Activated CD8-positive, alpha-beta T cell treated with anti-CD3 and anti-CD28 coated beads, Interleukin-2, amount 10 ng/mL, durations not matched to agents 7 days and 5 days (primary cell): ENCODE measurements at places on chromosomes 6 and 20.

- DNase-seq, result no peak
- no peak overlapping the region for H3K27ac ChIP-seq
- H3K4me1 ChIP-seq, result no peaks in the 10 kb centered on the region
- peaks cover 10% of the 10 kb centered on the region for H3K27me3 ChIP-seq
- no peaks in the 10 kb centered on the region for H3K36me3 ChIP-seq
Measured at GRCh38 chr6:159461998-159462397, 231.0 kb downstream of the SOD2 start.

GRCh38 chr6:83928286-83928685 is 68.8 kb downstream of the CYB5R4 start:
- no peak overlapping the region for H3K27ac ChIP-seq
- H3K4me1 ChIP-seq, result no peaks in the 10 kb centered on the region
- H3K36me3 ChIP-seq, result peaks cover 19% of the 10 kb centered on the region
- no peak overlapping the region for H3K4me3 ChIP-seq

DNA sequence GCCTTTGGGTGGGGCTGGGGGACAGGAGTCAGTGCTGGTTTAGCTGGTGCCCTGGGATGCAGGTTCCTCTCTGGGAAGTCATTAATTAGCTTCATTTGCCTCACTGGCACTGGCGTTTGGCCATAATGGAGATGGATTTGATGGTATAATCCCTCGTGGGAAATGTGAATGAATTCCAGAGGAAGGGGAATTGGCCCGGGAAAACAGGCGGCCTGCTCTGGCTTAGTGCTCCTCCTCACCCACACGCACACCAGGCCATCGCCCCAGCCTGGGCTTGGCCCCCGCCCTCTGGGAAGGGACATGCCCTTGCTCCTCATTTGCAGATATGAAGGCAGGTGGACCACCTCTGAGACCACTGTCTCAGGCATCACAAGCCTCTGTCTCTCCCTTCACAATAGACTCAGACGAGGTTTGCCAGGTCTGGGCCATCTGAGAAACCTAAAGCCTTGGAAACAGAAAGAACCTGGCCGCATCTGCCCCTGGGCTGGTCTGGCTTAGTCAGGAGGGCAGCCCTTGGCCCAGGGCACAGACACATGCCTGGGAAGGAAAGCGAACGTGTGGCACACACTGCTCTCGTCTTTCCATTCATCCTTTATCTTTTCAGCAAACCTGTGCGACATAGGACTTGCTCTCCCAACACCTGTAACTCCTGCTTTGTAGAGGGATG is 199.2 kb upstream of the CDH4 start:
- H3K4me1 ChIP-seq, result no peaks in the 10 kb centered on the region
- H3K27ac ChIP-seq, result no peak overlapping the region
- DNase-seq, result no peak
- no peak overlapping the region for H3K4me3 ChIP-seq
- no peaks in the 10 kb centered on the region for H3K27me3 ChIP-seq
- no peaks in the 10 kb centered on the region for H3K36me3 ChIP-seq

DNA sequence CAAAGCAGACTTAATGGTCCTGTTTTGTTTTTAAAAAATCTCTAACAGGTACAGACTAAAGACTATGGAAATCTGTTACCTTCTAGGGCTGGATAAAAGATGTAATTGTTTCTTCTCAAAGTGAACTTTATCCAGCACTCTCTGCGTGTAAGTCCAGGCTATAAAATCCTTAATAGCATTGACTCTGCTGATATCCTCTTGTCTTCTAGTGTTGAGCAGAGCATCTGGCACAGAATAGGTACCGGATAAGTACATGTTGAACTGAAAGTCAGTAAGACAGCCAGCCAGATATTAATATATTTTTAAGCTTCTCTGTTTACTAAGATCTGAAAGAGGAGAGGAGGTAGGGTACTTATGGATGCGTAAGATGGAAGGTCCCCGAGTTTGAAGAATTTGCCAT is 262.3 kb downstream of the TBC1D7 start:
- no peaks in the 10 kb centered on the region for H3K36me3 ChIP-seq
- H3K27ac ChIP-seq, result no peak overlapping the region
- no peak for DNase-seq
- H3K27me3 ChIP-seq, result peaks cover 9% of the 10 kb centered on the region

DNA sequence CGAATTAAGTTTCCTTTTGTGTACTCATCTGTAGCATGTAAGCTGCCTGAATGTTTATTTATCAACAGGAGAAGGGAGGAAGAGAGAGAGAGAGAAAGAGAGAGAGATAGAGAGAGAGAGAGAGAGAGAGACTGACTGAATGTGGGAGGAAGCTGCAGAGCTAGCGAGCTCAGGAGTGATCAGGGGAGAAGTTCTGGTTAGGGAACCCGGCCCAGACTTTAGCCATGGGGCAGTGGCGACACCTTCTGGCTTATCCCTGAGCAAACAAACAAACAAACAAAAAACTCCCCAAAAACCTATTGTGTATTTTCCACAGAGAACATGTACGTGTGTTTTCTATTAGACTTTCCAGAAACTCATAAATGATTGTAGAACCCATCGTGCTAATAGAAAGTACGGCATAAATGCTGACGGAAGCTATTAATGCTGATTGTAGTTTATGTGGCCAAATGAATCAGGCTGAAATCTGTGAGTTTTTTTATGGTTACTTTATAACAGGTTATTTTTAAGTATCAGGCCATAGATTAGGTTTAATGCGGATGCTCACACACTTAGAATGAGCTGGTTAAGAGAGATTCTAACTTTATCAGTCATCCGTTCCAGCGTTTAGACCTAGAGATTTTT is 92.8 kb downstream of the CLIC5 start:
- H3K4me3 ChIP-seq, result no peak overlapping the region
- DNase-seq, result peak; percentile 73
- no peak overlapping the region for H3K27ac ChIP-seq
- H3K36me3 ChIP-seq, result no peaks in the 10 kb centered on the region
- H3K4me1 ChIP-seq, result peaks cover 20% of the 10 kb centered on the region

DNA sequence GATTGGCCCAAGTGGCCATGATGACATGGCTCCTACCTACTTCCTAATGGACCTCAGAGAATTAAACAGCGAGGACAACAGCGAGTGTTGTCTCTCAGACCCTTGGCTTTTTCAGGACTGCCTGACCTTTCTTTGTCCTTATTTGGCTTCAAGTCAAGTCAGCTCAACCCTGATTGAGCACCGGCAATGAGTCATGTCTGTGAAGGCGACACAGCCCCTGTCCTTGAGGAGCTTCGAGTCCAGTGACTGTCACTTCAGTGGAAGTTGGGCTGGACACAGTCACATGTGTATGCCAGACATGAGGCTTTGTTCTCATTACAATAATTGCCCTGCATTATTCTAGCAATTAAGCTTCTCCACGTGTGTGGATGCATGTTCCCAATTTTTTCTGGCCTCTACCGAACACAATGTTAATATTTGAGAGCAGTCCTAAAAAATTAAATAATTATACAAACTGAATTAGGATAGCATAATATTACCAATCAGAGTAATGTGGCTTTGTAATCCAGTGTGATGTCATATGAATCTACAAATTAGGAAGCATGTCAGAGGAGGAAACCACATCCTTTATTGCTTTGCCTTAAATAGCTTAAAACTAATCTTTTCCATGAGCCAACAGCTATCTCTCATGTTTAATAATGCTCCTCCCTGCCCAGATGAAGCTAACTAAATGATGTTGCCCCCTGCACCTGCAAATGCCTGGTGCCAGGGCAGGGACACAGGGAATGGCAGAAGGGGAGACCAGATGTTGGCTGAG is 178.6 kb downstream of the CDH26 start:
- H3K27me3 ChIP-seq, result no peaks in the 10 kb centered on the region
- H3K27ac ChIP-seq, result no peak overlapping the region
- no peak overlapping the region for H3K4me3 ChIP-seq
- DNase-seq, result no peak
- peaks cover 23% of the 10 kb centered on the region for H3K4me1 ChIP-seq

DNA sequence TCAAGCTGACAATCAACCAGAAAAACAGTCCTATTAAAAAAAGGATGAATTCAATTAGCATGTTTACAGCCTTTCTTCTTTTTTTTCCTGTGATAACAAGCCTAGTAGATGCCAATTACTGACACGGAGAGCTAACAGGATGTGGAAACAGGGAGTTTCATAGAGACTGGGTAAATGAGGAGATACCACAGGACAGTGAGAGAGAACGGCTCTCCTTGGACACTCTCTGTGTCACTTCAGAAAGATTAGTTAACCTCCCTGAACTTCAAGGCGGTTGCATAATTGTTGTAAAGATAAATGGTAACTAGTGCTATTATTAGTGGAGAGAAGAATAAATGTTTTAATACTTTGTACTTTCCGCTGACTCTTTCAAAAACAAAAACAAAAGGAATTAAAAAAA is 14.8 kb downstream of the SLC17A5 start:
- no peak overlapping the region for H3K4me3 ChIP-seq
- DNase-seq, result no peak
- no peaks in the 10 kb centered on the region for H3K4me1 ChIP-seq

GRCh38 chr6:9412951-9413559 is 977.7 kb upstream of the SLC35B3 start:
- DNase-seq, result peak; percentile 33
- H3K4me3 ChIP-seq, result no peak overlapping the region
- H3K27ac ChIP-seq, result no peak overlapping the region

- no peaks in the 10 kb centered on the region for H3K27me3 ChIP-seq
- H3K4me1 ChIP-seq, result peaks cover 8% of the 10 kb centered on the region
- peaks cover 20% of the 10 kb centered on the region for H3K36me3 ChIP-seq
- no peak for DNase-seq
- no peak overlapping the region for H3K4me3 ChIP-seq
- H3K27ac ChIP-seq, result no peak overlapping the region
Measured at GRCh38 chr6:137933696-137934095, 66.6 kb downstream of the TNFAIP3 start.

GRCh38 chr20:20780127-20780824 is 67.8 kb upstream of the RALGAPA2 start:
- no peak for DNase-seq
- no peaks in the 10 kb centered on the region for H3K4me1 ChIP-seq

DNA sequence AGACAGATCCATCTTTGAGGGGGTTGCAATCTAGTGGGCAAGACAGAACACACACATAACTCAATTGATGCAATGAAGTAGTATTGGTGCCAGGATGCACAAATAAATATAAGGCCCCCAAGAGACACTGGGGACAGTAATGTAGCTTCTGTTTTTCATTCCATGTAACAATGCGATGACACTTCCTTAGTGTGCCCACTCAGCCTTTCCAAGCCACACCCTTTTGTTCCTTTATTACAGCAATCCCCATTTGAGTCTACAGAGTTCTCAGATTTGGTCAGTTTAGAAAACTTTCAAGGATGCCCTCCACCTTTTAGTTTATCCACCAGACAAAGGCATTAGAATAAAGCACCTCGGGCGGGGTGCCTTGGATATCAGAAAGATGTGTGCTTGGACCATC is 15.5 kb downstream of the TGM3 start:
- H3K4me3 ChIP-seq, result no peak overlapping the region
- no peak for DNase-seq
- H3K4me1 ChIP-seq, result no peaks in the 10 kb centered on the region
- H3K36me3 ChIP-seq, result no peaks in the 10 kb centered on the region
- no peaks in the 10 kb centered on the region for H3K27me3 ChIP-seq

DNA sequence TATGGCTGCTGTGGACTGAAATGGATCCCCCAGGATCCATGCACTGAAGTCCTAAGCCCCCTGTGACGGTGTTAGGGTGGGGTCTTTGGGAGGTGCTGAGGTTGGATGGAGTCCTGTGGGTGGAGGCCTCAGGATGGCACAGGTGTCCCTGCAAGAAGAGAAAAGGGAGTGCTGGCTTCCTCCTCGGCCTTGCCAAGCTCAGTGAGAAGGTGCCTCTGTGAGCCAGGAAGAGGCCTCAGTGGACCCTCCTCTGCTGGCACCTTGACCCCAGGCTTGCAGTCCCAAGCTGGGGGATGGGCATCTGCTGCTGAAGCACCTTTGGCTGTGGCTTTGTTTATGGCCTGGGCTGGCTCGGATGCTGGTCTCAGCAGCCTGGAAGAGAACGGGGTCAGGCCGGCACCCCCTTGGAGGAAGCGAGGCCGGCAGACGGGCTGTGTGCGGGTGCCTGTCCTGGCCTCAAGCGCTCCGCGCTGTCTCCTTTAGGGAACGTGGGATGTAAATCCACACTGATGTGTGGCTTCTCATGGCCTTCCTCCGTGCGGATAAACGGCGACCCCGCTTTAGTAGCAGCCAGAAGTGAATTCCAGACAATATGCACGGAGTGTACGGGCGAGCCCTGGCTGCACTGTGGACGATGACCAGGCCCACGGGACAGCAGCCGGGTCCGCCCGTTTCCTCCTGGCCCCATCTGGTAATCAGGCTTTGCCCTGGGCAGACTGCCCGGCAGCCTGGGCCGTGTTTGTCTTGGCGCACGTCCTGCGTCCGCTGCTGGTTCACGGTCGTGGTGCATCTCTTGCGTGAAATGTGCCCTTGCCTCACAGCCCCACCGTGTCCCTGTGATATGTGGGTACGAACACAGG is 182.6 kb downstream of the ERMARD start:
- H3K4me1 ChIP-seq, result no peaks in the 10 kb centered on the region
- peaks cover 5% of the 10 kb centered on the region for H3K27me3 ChIP-seq
- no peak overlapping the region for H3K27ac ChIP-seq
- DNase-seq, result no peak
- no peak overlapping the region for H3K4me3 ChIP-seq

DNA sequence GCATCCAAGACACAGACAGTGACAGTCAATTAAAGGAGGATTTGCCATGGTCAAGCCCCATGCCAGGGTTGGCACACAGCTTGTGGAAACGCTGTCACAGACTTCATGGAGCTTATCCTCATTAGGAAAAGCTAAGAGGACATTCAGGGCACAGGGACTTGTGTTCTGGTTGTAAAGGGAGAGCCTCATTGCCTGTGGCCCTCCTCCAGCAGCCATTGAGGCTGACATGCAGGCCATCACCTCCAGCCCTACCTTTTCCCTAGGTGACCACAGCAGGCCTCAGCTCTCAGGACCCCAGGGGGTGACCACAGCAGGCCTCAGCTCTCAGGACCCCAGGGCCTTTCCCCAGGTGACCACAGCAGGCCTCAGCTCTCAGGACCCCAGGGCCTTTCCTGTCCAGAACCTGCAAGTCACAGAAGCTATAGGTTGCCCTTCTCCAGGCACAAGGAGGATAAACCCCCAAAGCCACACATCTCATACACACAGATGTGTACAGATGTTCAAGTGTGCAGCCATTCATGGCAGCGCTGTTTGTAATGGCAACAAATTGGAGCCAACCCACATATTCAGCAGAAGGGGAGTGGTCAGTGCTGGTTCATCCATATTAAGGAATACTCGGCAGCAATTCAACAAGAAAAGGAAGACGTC is 26.1 kb downstream of the DUSP22 start:
- H3K36me3 ChIP-seq, result peaks cover 5% of the 10 kb centered on the region
- no peak overlapping the region for H3K4me3 ChIP-seq
- H3K4me1 ChIP-seq, result peaks cover 24% of the 10 kb centered on the region
- no peak overlapping the region for H3K27ac ChIP-seq
- DNase-seq, result no peak

- peak; percentile 67 for DNase-seq
- H3K27me3 ChIP-seq, result no peaks in the 10 kb centered on the region
- peaks cover 53% of the 10 kb centered on the region for H3K4me1 ChIP-seq
Measured at GRCh38 chr20:44651684-44652423, at the start of gene ADA. ADA (minus strand) TSS chr20:44651699; CDS start chr20:44651607, 92 bp downstream.
